ENCODE measurements at places on chromosomes 13 and 19.

DNA sequence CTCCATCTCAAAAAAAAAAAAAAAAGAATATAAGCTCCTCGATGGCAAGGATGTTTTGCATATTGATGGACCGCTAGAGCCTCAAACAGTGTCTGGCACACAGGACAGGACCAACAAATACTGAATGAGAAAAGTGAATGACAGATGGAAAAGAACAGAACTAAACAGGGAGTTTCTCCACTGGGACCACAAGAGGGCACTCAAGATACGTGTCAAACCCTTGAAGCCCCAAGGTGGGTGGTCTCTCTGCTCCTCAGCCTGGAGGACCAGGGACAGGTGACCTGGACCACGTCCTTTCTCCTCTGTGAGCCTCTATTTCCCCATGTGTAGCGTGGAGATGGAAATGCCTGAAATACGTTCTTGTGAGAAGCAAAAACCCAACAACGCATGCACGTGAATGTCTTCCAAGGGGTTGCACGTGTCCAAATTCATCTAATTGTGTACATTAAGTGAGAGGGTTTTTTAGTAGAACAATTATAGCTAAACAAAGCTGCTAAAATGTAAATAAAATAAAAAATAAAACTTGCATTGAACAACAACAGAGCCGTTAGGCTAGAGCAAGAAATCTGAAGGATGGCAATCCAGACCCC is 5.7 kb upstream of the CDC42EP5 start:
- DNase-seq, result peak; percentile 56

GRCh38 chr13:21235174-21235573 is 58.7 kb downstream of the MRPL57 start:
- DNase-seq, result no peak

- DNase-seq, result peak; percentile 54
Observed at GRCh38 chr19:41816761-41817160, 20.4 kb downstream of the CEACAM3 start.

- peak; percentile 51 for DNase-seq
Observed at GRCh38 chr13:65595916-65596315, 1634.2 kb downstream of the PCDH9 start.

DNA sequence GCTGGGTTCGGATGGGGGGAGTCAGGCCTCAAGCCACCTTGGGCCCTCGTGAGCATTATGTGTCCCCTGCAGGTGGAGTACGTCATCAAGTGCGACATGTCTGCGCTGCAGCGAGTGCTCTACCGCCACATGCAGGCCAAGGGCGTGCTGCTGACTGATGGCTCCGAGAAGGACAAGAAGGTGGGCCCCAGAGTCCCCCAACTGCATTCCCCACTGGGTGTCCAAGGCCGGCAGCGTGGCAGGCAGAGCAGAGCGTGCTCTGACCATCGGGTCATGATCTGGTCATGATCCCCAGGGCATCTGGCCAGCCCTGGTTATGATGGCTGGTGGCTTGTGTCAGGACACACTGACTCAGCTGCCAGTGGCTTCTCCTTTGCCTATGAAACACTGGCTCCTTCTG is 63.4 kb downstream of the SMARCA4 start:
- no peak for DNase-seq

Measured in fibroblast of the aortic adventitia (primary cell).